Eye (tissue), 1 donor: ENCODE measurements at places on chromosomes 16 and 17.

- DNase-seq = no peak
These were observed 1.6 kb upstream of the KRTAP2-4 start for GRCh38 chr17:41067281-41067680.

- no peak for DNase-seq
These were observed 3.0 kb downstream of the HIRIP3 start for GRCh38 chr16:29992344-29992967.

GRCh38 chr17:61862975-61863800 is at the start of gene BRIP1:
TSS of gene BRIP1 (minus strand) at chr17:61863528. CDS start at chr17:61861539, 1,989 bp downstream.
- DNase-seq = peak; percentile 98

DNA sequence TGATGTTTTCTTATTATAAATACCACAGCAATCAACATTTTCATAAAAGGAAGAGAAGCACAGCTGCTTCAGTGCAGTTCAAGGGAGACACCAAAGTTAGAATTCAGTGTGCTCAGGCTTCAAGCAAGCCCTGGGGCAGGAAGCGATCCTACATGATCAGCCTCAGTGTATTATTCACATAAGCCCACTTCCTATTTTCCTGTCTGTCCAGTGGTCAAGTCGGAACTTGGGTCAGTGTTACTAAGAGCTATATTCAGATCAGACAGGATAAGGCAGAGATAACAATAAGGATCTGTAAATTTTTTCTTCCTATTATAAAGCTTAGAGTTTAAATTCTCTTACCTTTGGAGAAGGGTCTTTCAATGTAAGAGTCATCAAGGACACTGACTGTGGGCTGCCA is 12.9 kb downstream of the HEATR6 start:
- DNase-seq = no peak

GRCh38 chr17:53971361-53971760 is 148.6 kb downstream of the KIF2B start:
- no peak for DNase-seq

GRCh38 chr17:64001763-64002529 is 3.8 kb downstream of the PRR29 start:
- no peak for DNase-seq

- no peak for DNase-seq
These were observed 175.3 kb upstream of the FAM20A start for GRCh38 chr17:68776451-68776850.

DNA sequence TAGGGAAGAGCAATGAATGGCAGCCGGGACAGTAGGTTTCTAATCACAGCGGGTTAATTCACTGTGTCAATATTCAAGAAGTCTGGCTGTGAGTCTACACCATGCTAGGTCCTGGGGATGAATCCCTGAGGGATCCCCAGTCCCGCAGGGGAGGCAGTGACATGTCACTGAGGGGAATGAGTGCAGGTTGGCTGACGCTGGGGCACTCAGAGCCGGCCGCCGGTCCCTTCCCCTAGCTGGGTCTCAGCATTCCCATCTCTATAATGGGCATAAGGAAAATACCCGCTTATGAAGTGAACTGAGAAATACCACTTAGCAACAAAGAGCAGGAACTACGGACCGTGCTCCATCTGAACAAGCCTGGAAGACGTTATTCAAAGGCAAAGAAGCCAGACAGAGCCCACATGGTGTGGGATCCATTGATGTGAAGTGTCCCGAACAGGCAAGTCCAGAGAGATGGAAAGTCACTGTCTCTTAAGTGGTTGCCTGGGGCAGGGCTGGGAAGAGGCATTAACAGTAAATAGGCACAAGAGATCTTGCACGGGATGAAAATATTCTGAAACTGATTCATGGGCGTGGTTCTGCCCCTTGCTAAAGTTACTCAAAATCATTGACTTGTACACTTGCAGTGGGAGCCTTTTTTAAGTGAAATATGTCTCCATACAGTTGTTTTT is 31.9 kb downstream of the PPL start:
- no peak for DNase-seq

- DNase-seq = peak; percentile 41
These were observed 372.3 kb upstream of the MON1B start for GRCh38 chr16:76818606-76819181.

- DNase-seq = peak; percentile 79
These were observed 10.4 kb downstream of the ABR start for GRCh38 chr17:1169221-1169928.

DNA sequence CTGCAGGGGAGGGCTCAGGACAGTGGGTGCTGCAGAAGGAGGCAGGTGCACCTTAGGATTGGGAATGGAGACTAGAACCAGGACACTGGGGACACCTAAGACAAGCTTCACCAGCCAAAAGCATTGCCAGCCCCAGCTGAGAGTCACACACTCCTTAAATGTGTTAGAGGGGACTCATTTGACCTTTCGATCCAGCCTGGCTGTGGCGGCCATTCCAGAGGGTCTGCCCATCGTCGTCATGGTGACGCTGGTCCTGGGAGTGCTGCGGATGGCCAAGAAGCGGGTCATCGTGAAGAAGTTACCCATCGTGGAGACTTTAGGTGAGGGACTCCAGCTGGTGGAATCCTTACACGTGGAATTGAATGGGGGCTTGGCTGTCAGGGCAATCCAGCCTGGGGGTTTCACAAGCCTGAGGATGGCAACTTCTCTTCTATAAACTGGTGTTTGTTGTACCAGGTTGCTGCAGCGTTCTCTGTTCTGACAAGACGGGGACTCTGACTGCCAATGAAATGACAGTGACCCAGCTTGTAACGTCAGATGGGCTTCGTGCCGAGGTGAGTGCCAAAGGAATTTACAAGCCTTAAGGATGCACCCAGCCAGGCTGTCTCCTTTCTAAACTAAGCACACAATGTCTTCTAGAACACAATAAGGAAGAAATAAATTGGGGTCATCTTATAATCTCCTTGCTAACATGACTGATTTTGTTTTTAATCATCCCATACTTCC is 65.3 kb downstream of the MEAK7 start:
- DNase-seq = peak; percentile 31

GRCh38 chr17:3482852-3483251 is 7.1 kb downstream of the ASPA start:
- peak; percentile 30 for DNase-seq

DNA sequence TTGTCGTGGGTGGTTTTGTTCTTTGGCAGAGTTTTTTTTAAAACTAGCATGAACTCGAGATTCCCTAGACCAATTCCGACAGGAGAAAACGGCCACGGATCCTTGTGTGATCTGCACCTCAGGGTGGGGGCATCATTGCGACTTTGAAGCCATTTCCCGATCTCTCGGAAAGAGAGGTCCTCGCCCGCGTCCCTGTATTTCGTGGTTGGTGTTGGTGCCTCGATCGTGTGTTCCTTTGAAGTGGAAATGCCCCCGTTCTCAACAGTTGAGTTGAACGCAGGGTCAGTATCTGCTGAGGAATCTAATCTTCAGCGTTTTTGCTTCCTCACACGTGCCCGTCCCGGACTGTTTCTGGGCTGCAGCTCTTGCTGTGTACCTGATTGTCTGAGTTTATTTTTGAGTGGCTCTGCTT is 1.1 kb downstream of the CRAMP1 start:
- peak; percentile 22 for DNase-seq

GRCh38 chr17:17993852-17994251 is 21.2 kb downstream of the DRC3 start:
- DNase-seq = no peak

- no peak for DNase-seq
These were observed 495.6 kb upstream of the HSBP1 start for GRCh38 chr16:83312015-83312717.

DNA sequence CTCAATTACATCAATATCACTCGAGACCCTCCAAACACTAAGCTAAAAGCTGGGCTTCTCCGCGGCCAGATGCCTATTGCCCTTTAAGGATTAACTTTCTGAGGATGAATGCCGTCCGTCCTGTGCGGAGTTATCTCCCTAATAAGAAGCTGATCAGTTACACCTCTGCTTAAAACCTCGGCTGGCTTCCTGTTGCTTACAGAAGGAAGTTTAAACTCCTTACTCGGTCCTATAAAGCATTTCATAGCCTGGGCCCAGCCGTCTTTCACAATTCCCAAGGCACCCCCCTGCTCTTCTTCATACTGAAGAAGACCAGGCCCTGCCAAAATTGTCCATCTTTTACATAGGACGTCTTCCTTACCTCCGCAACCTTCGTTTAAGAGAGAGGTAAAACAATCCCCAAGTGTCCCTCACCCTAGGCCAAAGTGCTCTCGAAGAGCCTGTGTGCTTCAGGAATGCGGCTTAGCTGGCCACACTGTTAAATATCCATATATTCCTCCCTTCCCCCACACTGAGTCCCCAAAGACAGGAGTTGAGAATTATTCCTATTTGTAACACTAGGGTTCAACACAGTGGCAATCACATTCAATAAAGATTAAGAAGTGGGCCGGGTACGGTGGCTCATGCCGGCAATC is 112.6 kb upstream of the IRX5 start:
- peak; percentile 15 for DNase-seq

- DNase-seq = no peak
These were observed 17.2 kb downstream of the NT5M start for GRCh38 chr17:17320188-17320910.

DNA sequence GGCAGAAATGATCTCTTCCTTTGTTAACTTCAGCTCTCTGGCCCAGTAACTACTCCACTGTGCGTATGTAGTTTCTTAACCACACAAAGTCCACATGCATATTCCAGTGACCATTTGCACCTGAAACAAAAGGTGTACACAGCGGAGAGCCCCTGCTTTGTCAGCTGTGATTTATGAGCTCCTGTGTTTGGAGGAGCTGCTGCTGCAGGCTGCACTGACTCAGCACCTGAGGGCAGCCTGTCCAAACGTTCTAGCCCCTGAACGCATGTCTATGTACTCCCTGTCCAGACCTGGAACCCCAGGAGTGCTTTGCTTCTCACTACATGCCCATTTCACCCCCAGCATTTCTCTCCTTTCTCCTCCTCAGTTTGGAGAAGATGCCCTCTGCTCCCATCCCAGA is 216.1 kb downstream of the ABCC12 start:
- no peak for DNase-seq

- DNase-seq = no peak
These were observed 31.4 kb downstream of the GPRC5B start for GRCh38 chr16:19853132-19853741.

- DNase-seq = no peak
These were observed 6.1 kb downstream of the MT1H start for GRCh38 chr16:56675685-56676210.

DNA sequence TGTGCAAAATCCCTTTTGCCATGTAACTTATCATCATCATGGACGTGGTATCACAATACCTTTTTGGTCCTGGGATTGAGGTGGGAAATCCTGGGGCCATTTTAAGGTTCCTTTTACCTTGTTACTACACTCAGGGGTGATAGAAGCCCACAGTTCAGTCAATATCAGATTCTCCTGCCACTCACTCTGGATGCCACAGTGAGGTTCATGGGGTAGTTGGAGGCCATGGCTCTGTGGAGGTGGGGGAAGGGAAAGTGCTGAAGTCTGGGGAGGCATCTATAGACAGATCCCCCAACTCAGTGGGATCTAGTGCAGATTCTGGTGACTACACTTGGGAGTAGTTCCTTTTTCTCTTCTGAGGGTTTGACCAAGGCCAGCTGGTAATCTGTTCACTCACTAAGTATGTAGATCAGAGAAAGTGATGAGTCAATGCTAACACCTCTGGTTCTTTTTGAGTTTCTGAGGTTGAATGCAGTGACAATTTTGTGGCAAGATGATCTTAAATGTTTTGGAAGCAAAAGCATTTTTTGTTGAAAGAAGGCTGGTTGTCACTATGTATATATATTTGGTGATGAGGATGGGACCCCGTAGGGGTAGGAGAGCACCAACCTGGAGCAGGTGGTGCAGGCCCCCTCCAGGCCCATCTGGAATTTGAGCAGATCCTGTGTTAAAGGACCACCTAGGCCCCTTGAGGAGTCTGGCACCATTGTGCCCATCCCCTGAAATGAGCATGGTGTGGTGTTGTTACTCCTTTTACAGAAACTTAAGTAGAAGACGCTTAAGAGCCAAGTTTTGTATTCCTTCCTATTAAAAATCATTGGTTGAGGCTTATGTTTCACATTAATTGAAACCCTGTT is 18.8 kb upstream of the IRF8 start:
- DNase-seq = no peak

DNA sequence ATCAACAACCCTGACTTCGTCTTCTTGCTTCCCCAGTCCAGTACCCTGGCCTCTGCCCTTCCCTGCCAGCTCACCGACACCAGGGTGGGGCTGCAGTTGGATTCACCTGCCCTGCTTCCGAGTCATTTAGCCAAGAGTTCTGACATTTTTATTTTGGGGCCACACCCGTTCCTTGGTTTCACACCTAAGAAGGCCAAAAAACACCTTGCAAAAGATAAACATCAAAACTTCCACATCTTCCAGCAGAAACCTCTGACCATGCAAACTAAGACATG is 41.8 kb upstream of the GFOD2 start:
- DNase-seq = no peak

- DNase-seq = peak; percentile 78
These were observed 9.2 kb downstream of the PIGQ start for GRCh38 chr16:578870-579405.

GRCh38 chr17:57556320-57556719 is 188.8 kb downstream of the CCDC182 start:
- no peak for DNase-seq

- peak; percentile 13 for DNase-seq
These were observed 194.4 kb downstream of the MAP2K6 start for GRCh38 chr17:69608808-69609472.

- no peak for DNase-seq
These were observed 25.6 kb upstream of the ABCA10 start for GRCh38 chr17:69254187-69254586.

DNA sequence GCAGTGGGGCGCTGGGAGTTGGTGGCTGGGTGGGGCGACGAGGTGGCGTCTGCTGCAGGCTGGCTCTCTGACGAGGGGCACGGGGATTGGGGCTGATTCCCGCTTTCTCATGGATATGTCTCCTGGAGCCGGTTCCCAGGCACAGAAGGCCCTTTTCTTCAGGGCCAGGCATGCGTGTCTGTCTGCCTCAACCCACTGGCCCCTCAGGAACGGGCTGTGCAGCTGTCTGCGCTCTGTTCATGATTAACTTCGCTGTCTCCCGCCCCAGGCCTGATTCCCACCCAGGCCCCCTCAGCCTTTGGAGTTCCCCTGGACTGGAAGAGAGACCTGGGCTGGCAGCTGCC is 53.1 kb downstream of the RAP1GAP2 start:
- DNase-seq = peak; percentile 30

- DNase-seq = peak; percentile 83
These were observed 235.8 kb downstream of the MAP2K4 start for GRCh38 chr17:12256380-12256995.

- DNase-seq = peak; percentile 95
These were observed 7.5 kb downstream of the SRSF1 start for GRCh38 chr17:57999496-58000017.

- DNase-seq = no peak
These were observed 53.4 kb downstream of the MEOX1 start for GRCh38 chr17:43608313-43608712.

GRCh38 chr16:6193718-6194117 is 1096.1 kb upstream of the EEF2KMT start:
- DNase-seq = peak; percentile 89
